ENCODE measurements at places on chromosomes 6 and 20.

- no peak for DNase-seq
Observed at GRCh38 chr6:113137426-113137825, 719.7 kb upstream of the MARCKS start.

DNA sequence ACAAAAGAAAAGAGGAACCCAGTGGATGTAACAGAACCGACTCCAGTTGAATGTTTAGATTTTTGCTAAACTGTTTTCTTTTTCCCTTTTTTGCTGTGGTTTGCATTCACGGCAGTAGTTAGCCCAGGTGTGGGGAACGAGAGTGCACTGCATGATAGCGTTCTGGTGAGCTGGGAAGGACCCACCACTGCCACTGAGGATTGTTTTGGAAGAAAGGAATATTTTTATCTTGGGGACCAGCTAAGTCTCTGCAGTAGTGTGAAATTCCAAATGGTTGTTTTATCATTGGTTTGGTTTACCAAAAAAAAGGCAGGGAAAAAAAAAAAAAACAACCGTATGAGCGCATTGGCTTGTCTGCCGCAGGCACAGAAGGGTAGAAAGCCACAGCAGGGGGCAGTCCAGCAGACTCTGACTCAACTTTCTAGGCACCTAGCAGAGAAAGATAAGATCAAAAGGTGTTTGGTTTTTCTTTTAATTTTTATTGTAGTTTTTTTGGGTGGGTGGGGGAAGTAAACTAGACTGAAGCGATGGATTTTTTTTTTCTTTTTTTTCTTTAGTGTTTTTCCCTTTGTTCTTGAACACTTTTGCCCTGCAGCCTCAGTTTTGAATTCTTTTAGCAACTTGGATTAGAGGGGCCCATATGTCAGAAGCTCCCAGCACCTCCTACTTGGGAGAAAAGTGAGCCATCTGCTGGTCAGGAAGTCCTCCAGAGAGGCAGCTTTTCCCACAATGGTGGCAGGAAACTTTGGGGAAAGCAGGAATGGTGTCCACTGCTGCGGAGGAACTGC, 13.5 kb upstream of the RAB5IF start:
- no peak for DNase-seq

DNA sequence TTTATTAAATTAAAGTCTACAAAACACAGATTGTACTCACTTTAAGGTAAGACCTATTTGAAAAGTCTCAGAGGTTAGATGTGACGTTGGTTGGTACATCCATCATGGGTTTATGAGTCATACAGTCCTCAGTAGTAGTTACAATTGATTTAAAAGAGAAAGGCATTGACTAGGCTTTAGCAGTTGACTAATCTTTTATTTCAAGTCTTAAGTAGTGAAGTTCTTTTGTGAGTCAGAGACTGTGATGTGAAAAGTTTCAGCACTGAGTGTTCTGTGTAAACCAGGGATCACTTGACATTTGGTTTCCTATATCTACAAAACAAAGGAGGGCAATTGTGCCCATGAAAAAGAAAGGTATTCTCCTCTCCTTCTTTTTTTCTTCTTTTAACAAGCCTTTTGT, 221.3 kb downstream of the GRIK2 start:
- DNase-seq, result no peak

GRCh38 chr6:12051861-12052368, 39.8 kb downstream of the HIVEP1 start:
- DNase-seq, result no peak

DNA sequence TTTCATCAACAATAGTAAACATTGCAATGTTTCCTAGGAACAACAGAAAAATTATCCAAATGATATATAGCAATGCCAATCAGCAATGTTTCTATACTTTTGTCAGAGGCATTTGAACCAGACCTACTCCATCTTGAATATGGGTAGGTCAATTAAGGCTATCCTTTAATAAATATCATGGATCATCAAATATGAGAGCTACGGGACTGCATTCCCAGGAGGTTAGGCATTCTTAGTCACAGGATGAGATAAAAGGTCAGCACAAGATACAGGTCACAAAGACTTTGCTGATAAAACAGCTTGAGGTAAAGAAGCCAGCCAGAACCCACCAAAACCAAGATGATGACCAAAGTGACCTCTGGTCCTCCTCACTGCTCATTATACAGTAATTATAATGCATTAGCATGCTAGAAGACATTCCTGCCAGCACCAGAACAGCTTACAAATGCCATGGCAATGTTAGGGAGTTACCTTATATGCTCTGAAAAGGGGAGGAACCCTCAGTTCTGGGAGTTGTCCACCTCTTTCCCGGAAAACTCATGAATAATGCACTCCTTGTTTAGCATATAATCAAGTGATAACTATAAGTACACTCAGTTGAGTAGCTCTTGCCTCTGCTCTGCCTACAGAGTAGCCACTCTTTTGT, 8.6 kb upstream of the SERPINB6 start:
- no peak for DNase-seq

DNA sequence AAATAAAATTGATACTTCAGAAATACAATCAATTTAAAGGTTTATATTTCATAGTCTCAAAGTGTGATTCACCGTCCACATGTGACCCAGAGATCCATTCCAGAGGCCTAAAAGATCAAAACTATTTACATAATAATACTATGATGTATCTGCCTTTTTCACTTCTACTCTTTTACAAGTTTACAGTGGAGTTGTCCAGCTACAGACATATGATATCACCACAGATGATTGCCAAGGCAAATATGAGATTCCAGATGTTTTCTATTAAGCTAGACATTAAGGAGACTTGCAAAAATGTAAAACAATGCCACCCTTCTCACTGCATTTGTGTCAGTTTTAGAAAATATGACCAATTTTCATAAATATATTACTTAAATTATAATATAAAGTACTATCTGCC, 443.7 kb downstream of the GJA1 start:
- DNase-seq, result no peak

DNA sequence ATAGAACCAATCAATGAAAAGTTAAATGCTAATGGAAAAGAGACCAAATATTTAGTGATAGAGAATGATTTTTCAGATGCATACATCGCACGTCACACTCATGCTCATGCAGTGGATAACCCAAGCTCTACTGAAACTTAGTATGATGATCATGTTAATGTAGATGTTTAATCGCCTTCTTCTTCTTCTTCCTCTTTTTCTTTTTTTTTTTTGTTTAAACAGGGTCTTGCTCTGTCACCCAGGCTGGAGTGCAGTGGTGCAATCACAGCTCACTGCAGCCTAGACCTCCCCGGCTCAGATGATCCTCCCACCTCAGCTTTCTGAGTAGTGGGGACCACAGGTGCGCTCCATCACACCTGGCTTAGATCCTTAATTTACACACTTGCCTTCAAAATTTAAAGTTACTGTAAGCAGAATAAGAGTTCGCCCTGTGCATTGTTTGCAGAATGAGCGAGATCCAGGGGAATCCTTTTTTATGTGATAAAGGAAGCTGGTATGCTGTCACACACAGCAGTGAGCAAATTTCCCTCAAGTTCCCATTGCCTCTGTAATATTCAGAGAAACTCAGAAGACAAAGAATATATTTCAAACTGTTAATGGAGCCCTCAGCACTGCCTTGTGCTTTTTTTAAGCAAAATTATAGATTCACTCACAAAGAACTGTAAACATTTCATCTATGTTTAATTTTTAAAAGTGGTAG, 194.2 kb upstream of the SGK1 start:
- DNase-seq, result no peak
